ENCODE measurements at places on chromosomes 2 and 18. TPM values are rescaled to one million over a fixed set of nuclear protein-coding genes. Genes with fewer than 3 reads are reported as not detected.

DNA sequence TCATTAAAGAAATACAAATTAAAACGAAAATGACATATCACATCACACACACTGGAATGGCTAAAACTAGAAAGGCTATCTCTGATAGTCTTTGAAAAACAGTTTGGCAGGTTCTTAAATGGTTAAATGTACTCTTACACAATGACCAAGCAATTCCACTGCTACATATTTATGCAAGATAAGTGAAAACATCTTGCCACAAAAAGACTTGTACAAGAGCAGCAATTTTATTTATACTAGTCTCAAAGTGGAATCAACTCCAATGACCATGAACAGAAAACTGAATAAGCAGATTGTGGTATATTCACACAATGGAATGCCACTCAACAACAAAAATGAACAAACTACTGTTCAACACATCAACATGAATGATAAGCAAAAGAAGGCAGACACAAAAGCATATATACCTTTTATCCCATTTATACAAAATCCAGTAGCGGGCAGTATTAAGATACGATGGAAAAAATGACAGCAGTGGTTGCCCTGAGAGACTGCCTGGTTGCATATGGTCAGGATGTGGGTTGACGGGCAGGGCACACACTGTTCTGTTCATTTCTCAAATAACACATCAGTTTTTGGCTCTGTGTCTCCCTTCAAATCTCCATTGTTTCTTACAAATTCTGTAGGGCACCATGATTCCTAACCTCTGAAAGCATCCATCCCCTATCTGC, 25.4 kb downstream of the SP100 start:
- DNase-seq, result peak; percentile 22

Gene CFC1B
- total RNA-seq, result not detected

GRCh38 chr2:26176279-26176615, 3.4 kb downstream of the GAREM2 start:
- no peak for DNase-seq

Gene PAX3
- 3.7 TPM for total RNA-seq

GRCh38 chr18:39942702-39943101, 2012.3 kb upstream of the PIK3C3 start:
- DNase-seq, result no peak

Gene NYAP2
- 1.7 TPM for total RNA-seq

Measured in gastrocnemius medialis (tissue), 4 donors.